ENCODE measurements at places on chromosomes 3 and 15.

DNA sequence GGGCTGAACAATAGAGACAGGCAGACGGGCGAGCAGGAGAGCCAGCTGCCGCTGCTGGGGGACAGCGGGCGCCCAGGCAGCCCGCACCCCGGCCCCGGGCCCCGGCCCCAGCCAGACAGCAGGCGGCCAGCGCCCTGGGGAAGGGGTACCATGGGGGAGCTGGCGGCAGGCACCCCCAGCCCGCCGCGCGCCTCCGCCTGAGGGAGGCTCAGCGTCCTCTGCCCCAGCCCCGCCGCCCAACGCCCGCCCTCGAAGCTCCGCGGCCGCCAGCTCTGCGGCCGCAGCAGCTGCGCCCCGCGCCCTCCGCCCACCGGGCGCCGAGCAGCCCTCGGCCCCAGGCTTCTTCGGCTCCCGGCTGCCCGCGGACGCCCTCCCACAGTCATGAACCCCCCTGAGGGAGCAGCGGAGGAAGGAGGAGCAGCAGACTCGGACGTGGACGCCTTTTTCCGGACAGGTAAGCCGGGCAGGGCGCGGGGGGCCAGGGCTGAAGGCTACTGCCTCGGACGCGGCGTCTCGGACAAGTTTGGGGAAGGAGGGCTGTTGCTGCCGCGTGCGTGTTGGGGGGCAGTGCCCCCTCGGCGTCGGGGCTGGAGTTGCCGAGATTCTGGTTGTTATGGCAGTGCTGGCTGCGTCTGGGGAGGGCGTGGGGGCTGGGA is 41.6 kb upstream of the ROPN1 start:
- peak; percentile 18 for DNase-seq

- no peak for DNase-seq
These were observed 85.8 kb downstream of the MB21D2 start for GRCh38 chr3:192831801-192832347.

GRCh38 chr3:99483841-99484240 is 154.6 kb upstream of the COL8A1 start:
- DNase-seq = no peak

DNA sequence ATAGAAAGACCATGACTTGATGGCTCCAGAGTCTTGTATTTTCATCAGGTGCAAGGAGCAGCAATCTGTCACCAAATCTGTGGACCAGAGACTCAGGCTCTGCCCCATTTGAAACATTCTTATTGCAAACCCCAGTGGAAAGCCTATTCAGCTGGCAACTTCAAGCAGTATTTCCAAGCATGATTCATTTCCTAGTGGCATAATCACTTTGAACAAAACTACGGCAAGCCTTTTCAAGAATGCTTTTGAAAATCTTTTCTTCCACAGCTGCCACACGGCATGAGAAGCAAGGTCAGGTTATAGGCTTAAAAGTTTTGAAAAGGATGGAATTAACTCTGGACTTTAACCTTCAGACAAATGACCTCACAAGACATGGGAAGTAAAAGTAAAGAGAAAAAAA is 122.0 kb upstream of the BFSP2 start:
- peak; percentile 17 for DNase-seq

- no peak for DNase-seq
These were observed 7.4 kb downstream of the ARL14 start for GRCh38 chr3:160684368-160684740.
